Ammon's horn (tissue), 1 donor: ENCODE measurements at places on chromosomes 1 and 21.

DNA sequence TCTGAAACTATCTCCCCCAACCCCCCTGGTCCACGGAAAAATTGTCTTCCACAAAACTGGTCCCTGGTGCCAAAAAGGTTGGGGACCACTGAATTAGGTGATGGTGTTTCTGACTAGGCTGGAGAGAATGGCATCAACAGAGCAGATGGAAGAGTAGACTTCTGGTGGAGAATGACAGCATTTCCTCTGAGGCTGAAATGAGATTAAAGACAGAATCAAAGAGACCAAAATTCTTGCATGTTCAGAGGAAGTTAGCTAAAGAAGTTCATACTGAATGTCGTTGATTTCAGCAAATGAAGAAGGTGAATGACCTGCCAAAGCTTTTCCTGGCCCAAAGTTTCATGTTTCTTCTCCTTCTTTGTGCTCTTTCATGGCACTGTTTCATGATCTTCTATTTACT is 188.2 kb upstream of the RUNX1 start:
- no peak for DNase-seq

DNA sequence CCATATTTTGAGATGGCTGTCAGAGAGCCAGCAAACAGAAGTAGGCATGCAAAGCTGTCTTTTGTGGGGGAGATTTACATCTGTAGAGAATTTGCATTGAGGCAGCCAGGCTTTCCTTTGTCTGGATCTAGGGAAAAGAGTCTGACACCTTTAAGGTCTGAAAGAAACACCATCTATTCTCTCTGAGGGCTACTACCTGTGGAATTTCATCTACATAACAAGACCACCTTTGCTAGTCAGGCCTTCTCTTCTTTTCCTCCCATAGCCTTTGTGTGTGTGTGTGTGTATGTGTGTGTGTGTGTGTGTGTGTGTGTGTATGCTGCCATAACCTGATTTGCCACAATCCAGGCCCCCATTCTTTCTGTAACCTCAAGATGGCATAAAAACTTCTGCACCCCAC is 28.4 kb upstream of the DMRTB1 start:
- no peak for DNase-seq

- no peak for DNase-seq
Observed at GRCh38 chr21:24583473-24583872, 1023.8 kb downstream of the MRPL39 start.

GRCh38 chr1:233244183-233244582 is 51.3 kb downstream of the PCNX2 start:
- no peak for DNase-seq

- no peak for DNase-seq
Observed at GRCh38 chr1:109312246-109312645, 5.4 kb upstream of the MYBPHL start.

DNA sequence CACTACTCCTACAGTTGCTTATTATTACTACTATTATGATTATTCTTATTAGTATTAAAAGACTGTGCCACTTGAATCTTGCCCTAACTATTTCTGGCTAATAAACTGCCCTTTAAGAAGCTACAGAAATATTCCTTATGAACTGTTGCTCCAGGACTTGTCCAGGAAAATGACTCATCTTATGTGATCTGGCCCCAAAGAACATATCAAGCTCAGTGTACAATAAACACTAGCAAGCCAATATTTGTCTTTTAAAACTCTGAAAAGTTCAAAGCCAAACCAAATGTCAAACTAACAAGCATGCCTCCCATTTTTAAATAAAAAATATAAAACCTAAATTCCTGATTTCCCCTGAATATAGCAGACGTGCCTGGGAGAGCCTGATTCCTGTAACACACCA is 88.7 kb upstream of the SIM2 start:
- no peak for DNase-seq

- DNase-seq = no peak
Observed at GRCh38 chr1:19425646-19426239, 59.6 kb downstream of the CAPZB start.

- DNase-seq = no peak
Observed at GRCh38 chr1:16434501-16434900, 2.7 kb downstream of the SPATA21 start.

- no peak for DNase-seq
Observed at GRCh38 chr1:169340882-169341281, 26.7 kb downstream of the NME7 start.

DNA sequence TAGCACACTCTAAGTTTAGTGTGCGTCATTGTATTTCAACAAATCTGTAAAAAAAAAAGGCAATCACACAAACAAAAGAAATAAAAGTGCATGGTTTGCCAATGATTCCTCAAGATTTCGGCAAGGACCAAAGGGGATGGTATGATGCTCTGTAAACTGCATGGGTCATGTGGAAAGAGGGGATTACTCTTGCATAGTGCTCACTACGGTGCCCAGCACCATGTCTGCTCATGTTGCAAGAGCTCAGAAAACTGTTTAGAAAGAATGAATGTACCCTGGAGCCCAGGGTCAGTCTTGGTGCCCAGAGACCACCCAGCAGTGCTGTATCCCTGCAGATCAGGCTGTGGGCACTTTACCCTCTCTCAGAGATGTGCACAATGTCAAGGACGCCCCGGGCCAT is 3.6 kb upstream of the KCNA10 start:
- no peak for DNase-seq

- DNase-seq = no peak
Observed at GRCh38 chr1:152392909-152393308, 21.2 kb downstream of the CRNN start.

- DNase-seq = peak; percentile 29
Observed at GRCh38 chr1:37999430-38000232, 5.7 kb downstream of the FHL3 start.

GRCh38 chr1:149886396-149887195 is 12.8 kb upstream of the BOLA1 start:
- peak; percentile 99 for DNase-seq

- DNase-seq = no peak
Observed at GRCh38 chr1:84853741-84854721, 39.0 kb downstream of the LPAR3 start.

DNA sequence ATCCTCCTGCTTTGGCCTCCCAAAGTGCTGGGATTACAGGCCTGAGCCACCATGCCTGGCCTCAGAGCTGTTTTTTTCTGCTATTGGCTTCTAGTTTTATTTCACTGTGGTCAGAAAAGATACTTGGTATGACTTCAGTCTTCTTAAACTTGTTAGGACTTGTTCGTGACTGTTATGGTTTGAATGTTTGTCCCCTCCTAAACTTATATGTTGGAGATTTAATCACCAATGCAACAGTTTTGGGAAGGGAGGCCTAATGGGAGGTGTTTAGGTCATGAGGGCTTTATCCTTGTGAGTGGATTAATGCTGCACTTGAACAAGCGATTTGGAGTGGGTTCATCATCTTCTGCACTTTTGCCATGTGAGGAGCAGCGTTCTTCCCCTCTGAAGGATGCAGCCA is 24.5 kb upstream of the SOD1 start:
- DNase-seq = no peak

- DNase-seq = peak; percentile 80
Observed at GRCh38 chr1:8671306-8671917, 146.0 kb downstream of the RERE start.

GRCh38 chr1:18907021-18907916 is 4.9 kb upstream of the ALDH4A1 start:
- peak; percentile 83 for DNase-seq

DNA sequence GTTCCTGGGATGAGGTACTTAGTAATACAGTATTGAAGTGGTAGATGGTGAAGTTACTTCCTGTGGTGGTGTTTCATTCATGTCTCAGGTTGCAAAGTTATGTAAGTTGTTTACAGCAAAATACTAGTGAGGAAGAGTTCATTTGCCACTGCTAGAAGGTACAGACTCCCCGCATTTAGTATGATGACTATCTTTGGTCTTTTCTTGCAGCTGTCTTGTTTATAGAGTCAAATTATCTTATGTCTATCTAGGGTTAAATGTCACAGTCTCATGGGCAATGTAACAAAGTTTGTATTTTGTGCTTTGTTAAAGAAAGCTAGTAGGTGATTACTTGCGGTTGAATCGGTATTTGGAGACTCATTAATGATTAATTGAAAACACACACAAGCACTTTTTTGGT is 50.2 kb downstream of the LRRC8D start:
- DNase-seq = no peak

- no peak for DNase-seq
Observed at GRCh38 chr1:88751714-88752113, 67.6 kb downstream of the PKN2 start.

GRCh38 chr1:226738995-226739695 is at the start of gene ITPKB:
Gene ITPKB (minus strand): TSS chr1:226739282. CDS start chr1:226737458, 1,824 bp downstream.
- peak; percentile 78 for DNase-seq

DNA sequence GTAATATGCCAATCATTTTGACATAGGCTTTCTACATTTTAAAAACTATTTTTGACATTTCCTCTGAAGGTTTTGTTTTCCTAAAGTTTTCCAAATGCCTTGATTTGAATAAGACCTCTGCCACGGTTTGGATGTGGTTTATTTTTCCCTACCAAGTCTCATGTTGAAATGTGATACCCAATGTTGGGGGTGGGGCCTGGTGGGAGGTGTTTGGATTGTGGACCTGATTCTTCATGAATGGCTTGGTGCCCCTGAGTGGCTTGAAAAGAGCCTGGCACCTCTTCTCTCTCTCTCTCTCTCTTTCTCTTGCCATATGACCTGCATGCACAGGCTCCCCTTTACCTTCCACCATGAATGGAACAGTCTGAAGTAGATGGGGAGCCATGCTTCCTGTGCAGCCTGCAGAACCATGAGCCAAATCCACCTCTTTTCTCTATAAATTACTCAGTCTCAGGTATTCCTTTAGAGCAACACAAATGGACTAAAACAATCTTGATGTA is 14.8 kb downstream of the MMEL1 start:
- DNase-seq = no peak

DNA sequence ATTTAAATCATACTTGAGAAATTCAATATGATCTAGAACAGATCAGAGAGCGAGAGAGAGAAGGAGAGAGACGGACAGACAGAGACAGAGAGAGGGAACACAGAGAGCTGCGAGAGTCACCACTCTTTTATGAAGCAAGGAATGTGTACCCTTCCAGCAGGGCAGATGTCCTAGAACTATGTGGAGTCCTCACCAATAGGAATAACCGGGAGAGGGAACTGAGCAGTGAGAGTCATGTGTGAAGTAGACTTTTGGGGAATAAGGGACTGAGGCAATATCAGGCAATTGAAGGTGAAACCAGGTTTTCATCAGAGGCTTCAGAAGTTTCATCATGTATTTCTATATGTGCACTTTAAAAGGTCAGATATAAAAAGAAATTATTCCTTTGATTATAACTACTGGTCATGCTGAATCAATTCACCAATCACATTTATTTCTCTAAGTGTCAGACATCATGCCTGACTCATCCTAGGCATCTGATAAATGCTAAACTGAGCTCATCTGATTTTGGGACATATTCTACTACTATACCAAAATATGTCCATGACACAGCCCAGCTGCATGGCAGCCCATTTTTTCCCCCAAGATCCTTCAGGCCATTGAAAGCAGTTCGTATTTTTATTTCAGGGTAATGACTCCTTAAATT is 22.4 kb downstream of the VTCN1 start:
- DNase-seq = no peak

DNA sequence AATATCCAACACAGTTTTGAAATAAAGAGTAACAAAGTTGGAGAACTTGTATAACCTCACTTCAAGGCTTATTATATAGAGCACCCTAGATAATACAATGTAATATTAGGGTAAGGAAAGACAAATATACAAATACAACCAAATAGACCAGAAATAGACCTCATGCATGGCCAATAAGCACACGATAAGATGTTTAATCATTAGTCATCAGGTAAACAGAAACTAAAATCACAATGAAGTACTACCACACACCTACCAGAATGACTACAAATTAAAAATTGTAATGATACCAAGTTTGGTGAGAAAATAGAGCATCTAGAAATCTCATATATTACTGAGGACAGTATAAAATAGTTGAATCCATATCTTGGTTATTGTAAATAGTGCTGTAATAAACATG is 20.3 kb upstream of the CTTNBP2NL start:
- no peak for DNase-seq

GRCh38 chr1:170765279-170765678 is 101.3 kb downstream of the PRRX1 start:
- DNase-seq = no peak

GRCh38 chr1:33661811-33662454 is 189.5 kb downstream of the ZSCAN20 start:
- peak; percentile 62 for DNase-seq

DNA sequence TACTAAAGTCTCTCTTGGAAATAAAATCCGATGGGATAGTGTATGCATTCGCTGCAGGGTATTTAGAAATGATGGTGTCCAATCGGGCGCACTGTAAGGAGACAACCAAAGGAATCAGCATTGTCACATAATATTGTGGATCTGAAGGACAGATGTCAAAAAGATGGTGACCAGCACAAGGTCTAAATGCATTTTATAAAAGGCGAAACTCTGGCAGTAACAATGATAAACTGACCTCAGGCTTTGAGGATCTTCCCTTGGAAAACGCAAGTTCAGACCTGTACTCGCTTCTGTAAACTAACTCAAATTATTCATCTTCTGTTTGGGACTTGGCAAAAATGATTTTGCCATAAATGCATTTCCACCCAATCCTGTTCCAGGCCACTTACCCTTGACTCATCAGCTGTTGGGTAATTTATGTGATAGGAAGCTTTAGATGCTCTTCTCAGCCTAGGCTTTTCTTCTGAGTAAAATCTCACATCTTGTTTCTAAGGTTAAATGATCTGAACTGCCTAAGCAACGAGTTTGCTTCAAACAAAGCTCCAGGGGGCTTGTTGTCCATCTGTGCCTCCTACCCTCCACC is 33.8 kb downstream of the STPG1 start:
- no peak for DNase-seq

DNA sequence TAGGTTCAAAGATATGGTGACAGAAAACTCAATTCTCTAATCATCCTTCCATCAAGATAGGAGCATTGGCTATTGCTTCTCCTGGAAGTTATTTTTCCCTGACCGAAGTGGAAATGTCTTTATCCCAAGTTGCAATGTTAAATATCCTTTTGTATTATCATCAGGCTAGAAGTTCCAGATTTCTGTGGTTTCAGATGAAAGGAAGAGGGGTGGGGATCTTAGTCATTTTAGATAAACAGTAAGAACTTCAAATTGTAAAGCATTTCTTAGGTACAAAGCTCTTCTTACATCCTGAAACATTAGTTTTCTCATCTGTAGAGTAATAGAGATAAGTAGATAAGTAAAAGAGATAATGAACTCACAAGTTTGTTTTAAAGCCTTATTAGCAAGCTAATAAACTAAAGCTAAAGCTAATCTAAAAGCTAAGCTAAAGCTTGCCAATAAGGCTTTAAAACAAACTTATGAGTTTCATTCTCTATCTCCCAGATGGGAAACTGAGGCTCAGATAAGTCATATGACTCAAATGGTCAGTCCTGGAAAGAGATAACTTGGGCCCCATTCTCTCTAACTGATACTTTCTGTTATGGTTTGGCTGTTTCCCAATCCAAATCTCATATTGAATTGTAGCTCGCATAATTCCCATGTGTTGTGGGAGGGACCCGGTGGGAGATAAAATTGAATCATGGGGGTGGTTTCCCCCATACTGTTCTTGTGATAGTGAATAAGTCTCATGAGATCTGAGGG is 99.2 kb upstream of the KCNK2 start:
- DNase-seq = no peak

GRCh38 chr1:237181743-237182317 is 139.8 kb downstream of the RYR2 start:
- peak; percentile 65 for DNase-seq
